ENCODE measurements at places on chromosomes 6 and 20.

DNA sequence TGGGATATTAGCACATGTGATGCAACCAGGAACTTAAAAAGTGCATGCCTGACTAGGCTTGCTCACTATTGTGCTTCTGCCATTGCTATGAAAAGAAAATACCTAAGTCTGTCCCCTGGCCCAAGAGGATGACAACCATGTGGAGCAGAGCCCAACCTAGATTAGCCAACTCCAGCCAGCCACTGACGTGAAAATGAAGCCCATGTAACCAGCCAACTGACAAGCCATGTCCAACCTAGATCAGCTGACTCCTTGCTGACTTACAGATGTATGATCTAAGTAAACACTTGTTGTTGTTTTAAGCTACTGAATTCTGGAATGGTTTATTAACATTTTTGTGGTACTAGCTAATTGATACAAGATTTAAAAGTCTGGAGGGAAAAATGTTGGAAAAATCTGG lies 47.5 kb downstream of the PIGU start:
- no peak for DNase-seq

DNA sequence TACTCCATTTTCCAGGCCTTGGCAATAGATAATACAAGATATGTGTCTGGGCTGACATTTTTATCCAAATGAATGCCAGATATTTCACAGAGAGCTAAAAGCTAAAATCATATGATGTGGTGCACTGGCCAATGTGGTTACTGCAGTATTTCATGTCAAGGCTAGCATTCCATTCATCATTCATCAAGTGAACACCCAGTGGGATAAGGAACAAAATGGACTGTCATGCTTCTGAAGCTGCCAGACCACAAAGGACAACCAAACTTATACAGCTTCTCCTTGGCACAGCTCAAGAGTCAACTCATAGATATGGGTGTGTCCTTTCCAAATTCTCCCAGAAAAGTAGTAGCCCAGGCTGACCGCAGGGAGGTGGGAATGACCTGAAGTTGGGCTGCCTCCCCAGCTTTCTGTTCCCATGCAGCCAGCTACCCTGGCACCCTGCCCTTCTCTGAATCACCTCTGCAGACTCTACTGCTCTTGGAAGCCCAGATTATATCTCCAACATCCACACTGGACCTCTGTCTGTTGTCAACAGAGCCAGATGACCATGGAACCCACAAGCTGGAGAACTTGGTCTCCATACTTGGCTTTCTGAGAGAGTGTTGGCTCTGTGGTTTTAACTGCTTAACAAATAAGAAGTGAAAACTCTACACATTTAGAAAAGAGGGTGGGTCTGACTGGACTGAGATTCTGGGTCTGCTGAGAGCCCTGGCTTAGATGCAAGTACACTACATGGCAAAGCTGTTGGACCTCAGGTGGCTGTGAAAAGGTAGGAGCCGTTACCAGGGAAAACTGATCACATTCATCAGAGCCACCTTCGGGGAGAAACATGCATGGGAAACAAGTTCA lies 122.8 kb downstream of the ALDH8A1 start:
- DNase-seq, result no peak

GRCh38 chr6:12289933-12290820 lies at the start of gene EDN1:
TSS of gene EDN1 (plus strand) at chr6:12290361. CDS start at chr6:12290630, 269 bp downstream.
- DNase-seq, result peak; percentile 73

GRCh38 chr6:33877982-33878535 lies 74.3 kb upstream of the MLN start:
- no peak for DNase-seq

GRCh38 chr6:83808926-83809325 lies 44.2 kb upstream of the RIPPLY2 start:
- DNase-seq, result no peak

GRCh38 chr6:157329829-157330228 lies 6.5 kb upstream of the TMEM242 start:
- DNase-seq, result no peak

GRCh38 chr6:31927242-31927862 lies at the start of gene C2:
TSS of gene C2 (plus strand) at chr6:31927717. CDS start at chr6:31927753, 36 bp downstream.
- DNase-seq, result no peak
